ENCODE measurements at places on chromosomes 1 and 21.

DNA sequence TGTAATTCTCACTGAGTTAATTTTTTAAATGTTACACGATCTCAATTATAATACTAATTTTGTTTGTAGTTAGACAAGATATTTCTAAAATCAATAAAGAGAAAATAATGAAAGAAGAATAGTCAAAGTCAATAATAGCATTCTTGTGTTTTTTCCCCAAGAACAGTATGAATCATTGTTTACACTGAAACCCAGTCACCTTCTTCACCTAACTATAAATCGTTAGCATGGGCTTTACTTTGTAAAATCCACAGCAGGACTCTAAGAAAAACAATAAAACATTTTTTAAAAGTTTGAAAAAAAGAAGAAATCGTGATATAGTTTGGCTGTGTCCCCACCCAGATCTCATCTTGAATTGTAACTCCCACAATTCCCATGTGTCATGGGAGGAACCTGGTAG, 234.6 kb upstream of the LYPLAL1 start:
- DNase-seq = no peak

GRCh38 chr21:16046656-16047330, 317.0 kb downstream of the USP25 start:
- no peak for DNase-seq

GRCh38 chr21:27110956-27111355, 144.1 kb upstream of the ADAMTS5 start:
- no peak for DNase-seq

- no peak for DNase-seq
These were observed 227.2 kb upstream of the ST6GALNAC5 start for GRCh38 chr1:76640092-76640491.

- DNase-seq = no peak
These were observed 7.8 kb upstream of the ADAM15 start for GRCh38 chr1:155043301-155043702.

- no peak for DNase-seq
These were observed 6.3 kb upstream of the IFNGR2 start for GRCh38 chr21:33396951-33397350.

- DNase-seq = no peak
These were observed 500 bp downstream of the EPHA10 start for GRCh38 chr1:37764414-37764825.

DNA sequence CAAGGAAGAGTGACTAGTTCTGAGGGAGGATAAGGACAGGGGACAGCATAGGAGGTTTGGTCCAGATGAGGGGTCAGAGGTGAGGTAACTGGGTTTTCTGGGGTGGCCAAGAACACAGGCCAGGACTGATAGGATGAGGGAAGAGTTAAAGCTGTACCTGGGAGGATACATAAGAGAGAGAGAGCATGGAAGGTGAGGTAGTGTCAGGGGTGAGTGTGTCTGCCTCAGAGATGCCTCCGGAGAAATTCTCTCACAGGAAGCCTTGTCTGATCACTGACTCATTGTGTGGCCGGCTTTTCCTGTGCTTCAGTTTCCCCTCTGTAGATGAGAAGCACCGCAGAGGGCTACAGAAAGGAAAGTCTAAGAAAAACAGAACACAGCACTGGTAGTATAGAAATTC, 40.2 kb downstream of the FASLG start:
- peak; percentile 72 for DNase-seq

GRCh38 chr1:37133276-37134145, 99.2 kb upstream of the GRIK3 start:
- no peak for DNase-seq

DNA sequence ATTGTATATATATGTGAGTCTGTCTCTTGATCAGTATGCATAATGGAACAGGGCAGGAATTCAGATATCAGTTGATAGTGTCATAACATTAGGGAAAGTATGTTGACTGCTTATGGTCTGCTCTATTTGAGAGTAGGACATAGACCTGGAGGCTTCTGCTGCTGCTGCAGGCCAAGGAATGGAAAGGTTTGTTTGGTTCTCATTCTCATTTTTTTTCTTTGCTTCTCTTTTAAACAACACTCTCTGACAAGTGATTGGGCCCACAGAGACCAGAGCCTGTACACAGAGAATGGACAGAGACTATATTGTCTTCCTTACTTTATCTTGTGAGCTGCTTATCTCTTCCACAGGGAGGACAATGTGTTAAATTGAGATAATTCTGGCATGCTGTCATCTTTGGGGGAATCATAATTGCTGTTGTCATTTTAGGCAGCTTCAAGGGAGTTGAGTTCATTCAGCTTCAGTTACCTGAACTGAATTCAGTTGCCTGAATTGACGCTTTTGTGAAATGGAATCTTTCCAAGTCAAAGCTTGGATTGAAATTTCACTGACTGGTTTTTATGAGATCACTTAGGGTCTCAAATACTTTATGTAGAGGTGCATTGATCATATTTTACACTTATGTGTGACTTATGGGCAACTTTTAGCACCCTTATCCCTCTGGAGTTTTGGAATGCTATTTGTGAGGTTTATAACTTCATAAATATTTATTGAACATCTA, 16.9 kb downstream of the CAP1 start:
- no peak for DNase-seq

- DNase-seq = no peak
These were observed 74.7 kb upstream of the BACH1 start for GRCh38 chr21:29224006-29224405.

DNA sequence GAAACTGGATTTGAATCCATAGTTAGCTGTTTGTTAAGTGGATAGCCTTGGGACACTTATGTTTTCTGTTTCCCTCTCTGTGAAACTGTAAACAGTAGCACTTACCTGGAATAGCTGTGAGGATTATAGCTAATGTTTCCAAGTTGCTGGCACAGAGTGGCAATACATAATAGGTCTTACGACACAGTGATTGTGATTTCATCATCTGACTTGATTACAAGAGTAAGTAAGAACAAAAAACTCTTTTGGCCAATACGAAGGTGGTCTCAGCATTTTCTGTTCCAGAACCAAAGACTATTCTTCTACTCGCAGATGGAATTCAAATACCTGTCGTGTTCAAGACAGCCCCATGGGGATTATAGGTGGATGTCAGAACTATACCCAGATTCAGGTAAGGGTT, 2.1 kb downstream of the C8B start:
- DNase-seq = no peak

- no peak for DNase-seq
These were observed 179.0 kb downstream of the PTPRU start for GRCh38 chr1:29415156-29415830.

DNA sequence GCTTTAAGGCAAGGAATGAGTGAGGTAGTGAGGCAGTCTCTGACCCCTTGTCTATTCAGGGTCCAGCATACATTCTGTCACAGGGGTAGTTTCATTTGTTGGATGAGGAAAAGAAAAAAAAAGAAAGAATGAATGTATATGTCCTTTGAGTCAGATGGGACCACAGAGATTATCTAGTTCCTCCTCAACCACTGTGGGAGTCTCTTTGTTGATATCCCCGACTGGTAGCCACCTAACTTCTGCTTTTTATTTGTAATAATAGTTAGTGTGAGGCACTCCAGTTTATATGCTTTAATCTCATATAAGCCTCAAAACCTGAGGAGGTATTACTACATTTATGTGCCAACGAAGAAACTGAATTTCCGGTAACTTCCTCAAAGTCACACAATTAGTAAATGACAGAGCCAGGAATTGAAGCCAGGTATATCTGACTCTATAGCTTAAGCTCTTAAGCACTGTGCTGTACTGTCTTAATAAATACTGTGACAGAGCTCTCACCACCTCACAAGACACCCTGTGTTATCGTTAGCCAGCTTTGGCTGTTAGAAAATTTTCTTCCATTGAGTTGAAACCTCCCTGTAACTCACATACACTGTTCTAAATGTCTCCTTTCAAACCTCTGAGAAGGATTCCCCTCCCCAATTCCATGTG, 82.2 kb downstream of the MDM4 start:
- DNase-seq = no peak
